Astrocyte of the cerebellum (primary cell): ENCODE measurements at places on chromosomes 12 and 14.

DNA sequence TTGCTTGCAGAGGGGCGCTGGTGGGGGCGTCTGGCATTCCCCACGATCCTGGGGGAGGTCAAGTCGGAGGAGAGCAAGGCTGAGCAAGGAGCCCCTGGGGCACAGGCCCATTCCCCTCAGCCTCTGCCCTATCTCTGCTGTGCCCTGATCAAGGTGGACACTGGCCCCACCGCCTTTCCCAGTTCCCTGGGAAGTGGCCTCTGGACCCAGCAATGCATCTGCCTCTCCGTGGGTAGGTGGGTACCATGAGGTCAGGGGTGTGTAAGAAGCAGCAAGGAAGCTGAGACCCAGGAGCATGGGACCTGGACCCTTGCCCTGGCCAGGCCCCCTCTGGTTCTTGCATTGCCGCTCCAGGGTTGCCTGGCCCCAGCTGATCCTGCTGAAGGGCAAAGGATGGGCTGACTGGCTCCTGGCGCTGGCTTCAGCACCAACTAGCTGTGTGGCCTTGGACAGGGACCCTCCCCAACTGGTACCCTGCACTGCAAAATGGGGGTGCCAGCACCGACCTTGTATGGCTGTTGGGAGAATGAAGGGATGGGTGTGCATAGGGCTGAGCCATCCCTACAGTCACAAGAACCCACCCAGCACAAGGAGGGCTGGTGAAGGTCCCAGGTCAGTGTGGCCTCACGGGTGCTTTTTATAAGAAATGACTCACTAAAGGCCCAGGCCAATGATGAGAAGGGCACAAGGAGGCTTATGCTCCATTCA is 19.6 kb downstream of the SLC25A29 start:
- DNase-seq = no peak

DNA sequence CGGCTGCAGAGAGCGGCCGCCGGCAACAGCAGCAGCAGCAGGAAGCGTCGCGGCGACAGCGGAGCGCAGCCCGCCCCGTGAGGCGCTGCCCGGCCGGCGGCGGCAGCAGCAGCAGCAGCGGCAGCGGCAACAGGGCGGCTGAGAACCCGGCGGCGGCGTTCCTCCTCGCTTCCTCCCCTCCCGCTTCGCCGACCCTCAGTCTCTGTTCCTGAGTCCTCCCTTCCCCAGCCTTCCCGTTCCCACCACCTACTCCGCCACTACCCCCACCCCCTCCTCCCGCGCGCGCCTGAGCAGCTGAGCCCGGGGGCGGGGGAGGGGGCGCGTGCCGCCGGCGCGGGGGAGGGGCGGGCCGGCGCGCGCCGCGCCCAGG is 310 bp downstream of the BICDL1 start:
- DNase-seq = no peak

- DNase-seq = no peak
Measured at GRCh38 chr12:47556261-47557030, 149.4 kb downstream of the RPAP3 start.

GRCh38 chr12:24444634-24445033 is 495.2 kb upstream of the SOX5 start:
- DNase-seq = no peak

GRCh38 chr14:68516342-68516741 is 276.5 kb downstream of the ZFP36L1 start:
- no peak for DNase-seq

DNA sequence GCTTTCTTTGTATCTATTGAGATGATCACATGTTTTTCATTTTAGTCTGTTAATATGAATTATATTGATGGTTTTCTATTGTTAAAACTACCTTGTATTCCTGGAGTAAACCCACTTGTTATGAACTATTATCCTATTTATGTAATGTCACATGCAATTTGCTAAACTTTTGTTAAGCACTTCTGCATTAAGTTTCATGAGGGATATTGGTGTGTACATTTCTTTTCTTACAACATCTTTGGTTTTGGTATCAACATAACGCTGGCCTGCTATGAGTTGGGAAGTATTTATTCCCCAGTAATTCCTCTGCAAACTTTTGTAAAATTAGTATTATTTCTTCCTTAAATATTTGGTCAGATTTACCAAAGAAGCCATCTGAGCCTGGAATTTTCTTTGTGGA is 46.5 kb upstream of the AMIGO2 start:
- no peak for DNase-seq

DNA sequence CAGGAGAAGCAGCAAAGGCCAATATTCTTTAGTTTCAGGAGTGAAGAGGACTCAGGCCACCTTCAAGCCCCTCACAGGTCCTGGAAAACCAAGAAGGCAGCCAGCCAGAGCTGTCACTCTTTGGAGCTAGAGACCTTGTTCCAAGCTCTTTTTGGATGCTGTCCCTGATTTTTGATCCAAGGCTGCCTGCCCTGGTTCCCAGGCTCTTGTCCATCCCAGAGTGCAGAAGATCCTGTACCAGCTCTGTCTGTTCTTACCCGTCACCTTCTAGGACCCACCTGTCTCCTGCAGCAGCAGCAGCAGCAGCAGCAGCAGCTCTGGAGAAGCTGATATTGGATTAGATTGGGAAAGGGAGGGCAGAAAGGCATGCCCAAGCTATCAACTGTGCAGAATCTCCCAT is 157.1 kb upstream of the NEDD1 start:
- DNase-seq = no peak

DNA sequence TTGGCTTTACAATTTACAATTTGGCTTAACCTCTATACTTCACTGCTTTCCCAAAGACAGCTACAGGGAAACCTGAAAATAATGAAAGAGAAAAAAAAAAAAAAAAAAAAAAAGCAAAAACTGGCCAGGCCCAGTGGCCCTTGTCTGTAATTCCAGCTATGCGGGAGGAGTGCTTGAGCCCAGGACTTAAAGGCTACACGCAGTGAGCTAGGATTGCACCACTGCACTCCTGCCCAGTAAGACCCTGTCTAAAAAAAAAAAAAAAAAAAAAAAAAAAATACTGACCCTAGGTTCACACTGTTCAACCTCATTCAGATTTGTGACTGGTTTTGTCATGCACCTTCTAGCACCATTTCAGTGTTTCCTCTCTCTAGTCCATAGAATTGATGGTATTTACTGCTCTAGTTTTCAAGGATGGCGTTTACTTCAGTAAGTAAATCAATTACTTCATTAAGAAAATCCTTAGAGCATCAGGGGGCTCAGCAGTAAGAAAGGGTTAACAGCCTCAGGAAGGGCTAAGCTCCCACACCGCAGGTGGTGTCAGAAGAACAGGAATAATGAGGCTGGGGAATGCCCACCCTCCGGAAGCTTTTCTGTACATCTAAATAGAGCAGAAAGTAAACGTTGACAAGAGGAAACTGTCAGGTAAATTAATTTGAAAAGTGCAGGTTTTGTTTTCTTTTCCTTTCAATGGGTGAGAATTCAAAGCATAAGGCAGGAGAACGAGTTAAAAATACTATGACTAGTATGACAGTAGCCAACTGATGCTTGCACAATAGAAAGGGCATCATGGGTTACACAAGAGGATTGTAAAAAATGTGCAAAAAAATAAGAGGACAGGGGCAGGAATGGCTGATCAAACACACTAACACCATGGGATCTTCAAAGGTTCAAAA is 115.0 kb upstream of the MDM1 start:
- no peak for DNase-seq

DNA sequence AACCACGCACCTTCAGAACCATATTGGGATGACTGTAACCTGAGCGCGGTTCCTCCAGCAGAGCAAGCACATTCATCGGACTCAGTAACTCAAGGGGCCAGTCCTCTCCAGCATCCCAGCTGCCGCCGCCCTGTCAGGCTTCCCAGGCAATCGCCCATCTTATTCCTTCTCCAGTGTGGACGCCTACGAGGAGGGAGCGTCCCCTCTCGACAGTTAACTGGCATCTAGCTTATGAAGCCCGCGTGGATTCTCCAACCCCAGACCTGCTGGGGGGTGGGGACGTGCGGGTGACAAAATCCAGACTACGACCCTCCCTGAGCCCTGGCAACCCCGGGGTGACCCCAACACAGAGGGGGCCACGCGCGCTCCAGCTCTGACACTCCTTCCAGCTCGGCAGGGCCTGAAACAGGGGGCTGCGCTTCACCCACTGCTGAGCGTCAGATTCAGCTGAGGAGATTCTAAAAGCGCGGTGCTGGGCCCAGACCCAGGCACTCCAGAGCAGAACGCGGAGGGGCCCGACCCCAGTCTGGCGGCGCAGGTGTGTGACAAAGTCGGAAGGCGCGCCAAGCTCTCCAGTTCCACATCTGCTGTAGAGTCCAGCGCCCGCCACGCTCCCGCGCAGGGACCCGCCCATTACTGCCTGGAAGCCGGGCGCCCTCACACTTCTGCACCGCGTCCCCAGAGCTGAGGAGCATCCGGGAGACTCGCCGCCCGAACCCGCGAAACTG is 43.9 kb upstream of the ESR2 start:
- peak; percentile 18 for DNase-seq

GRCh38 chr14:61128382-61129167 is 147.5 kb downstream of the SLC38A6 start:
- no peak for DNase-seq

DNA sequence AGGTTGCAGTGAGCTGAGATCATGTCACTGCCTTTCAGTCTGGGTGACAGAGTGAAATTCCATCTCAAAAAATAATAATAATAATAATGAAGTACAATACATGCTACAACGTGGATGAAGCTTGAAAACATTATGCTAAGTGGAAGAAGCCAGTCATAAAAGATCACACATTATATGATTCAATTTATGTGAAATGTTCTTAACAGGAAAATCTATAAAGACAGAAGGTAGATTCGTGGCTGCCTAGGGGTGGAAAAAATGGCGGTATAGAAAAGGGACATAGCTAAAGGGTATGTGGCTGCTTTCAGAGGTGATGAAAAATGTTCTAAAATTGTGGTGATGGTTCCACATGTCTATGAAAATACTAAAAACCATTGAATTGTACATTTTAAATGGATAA is 41.0 kb upstream of the AMIGO2 start:
- no peak for DNase-seq

DNA sequence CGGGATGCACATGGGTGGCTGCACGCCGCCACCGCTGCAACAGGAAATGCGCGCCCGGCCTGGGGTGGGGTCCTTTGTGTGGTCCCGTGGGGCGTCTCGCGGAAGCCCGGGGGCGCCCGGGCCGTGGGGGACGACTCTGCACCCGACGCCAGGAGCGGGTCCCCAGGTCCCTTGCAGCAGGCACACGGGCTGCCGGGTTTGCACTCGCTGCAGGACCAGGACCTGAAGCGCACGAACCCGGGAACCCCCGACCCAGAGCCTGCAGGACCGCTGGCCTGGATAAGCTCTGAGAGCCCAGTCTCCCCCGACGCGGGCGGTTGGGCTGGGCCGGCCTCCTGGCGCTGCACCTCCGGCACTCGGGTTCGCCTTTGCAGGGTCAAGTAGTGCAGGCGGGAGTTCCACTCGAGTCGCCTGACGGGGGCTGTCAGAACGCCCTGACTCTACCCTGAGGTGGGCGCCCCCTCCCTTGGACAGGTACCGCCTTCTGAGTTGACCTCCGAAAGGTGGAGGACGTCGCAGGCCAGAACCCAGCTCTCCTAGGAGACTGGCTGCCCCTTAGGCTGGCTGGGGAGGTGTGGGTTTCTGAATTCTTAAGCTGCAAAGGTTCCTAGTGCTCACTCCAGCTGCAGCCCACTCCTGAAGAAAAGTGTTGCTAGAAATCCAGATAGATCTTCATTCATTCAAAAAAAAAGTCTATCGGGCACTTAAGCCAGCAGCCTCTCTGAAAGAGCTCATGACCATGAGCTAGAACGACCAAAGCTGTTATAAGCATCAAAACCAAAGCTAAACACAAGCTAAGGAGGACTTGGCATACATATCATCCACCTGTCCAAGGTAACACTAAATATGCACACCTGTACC is 68.0 kb downstream of the RNF34 start:
- no peak for DNase-seq

DNA sequence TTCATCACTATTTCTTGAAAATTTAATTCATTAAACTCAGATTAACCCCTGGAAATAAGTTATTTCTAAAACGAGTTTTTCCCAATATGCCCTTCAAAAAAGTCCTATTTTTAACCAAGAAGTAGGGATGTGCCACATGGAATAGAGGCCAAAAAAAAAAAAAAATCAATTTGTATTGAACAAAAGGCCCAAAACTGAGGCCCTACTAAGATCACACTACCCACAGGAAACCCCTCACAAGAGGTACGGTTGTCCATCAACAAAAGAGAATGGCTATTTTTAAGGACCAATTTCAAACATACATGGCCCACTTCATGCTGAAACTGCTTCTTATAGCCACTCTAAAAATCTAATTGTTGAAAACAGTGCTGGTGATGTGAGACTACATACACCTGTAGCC is 7.5 kb upstream of the BAZ2A start:
- DNase-seq = no peak

- no peak for DNase-seq
Measured at GRCh38 chr14:63164108-63164683, 40.0 kb upstream of the RHOJ start.

GRCh38 chr14:99515301-99516155 is 34.3 kb downstream of the CCNK start:
- DNase-seq = no peak

GRCh38 chr12:15152456-15152855 is 68.8 kb downstream of the RERG start:
- no peak for DNase-seq
